ENCODE measurements at places on chromosomes 1 and 21.

- no peak for DNase-seq
- no peak overlapping the region for H3K27ac ChIP-seq
- peaks cover 9% of the 10 kb centered on the region for H3K4me1 ChIP-seq
- no peaks in the 10 kb centered on the region for H3K36me3 ChIP-seq
These were observed 995 bp downstream of the COLGALT2 start for GRCh38 chr1:184036517-184036949.

DNA sequence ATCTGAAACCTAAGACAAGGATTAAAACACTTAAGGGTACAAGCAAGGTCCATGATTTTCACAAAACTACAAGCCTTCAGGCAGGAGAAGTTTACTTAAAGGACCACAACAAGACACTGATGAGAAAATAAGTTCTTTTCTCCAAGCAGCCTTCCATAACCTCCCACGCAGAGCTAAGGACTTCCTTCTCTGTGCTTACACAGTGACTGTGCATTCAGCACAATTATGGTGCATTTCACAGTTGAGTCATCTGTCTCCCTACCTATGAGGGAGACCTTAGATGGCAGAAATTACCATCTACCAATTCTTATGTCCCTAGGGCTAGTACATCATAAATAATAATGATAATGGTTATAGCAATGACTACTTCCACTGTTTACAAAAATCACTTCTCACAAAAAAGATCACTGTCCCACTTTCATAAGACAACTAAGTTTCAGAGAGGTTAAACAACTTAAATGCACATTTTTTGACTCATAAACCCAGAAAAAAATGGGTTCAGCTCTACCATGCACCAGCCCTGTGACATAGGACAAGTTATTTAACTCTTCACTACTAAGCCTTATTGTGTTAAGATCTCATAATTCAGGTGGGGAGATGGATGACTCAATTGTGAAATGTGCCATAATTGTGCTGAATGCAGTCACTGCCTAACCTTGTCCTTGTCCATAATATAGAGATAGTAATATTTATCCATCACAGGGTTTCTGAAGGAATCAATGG lies 45.3 kb downstream of the TARBP1 start:
- H3K4me1 ChIP-seq, result no peaks in the 10 kb centered on the region
- H3K27ac ChIP-seq, result no peak overlapping the region
- no peak for DNase-seq
- H3K36me3 ChIP-seq, result peaks cover 9% of the 10 kb centered on the region
- no peak overlapping the region for H3K4me3 ChIP-seq

- no peak overlapping the region for H3K4me3 ChIP-seq
- no peaks in the 10 kb centered on the region for H3K4me1 ChIP-seq
- no peak for DNase-seq
- H3K27ac ChIP-seq, result no peak overlapping the region
- no peaks in the 10 kb centered on the region for H3K27me3 ChIP-seq
- peaks cover 95% of the 10 kb centered on the region for H3K36me3 ChIP-seq
These were observed 16.5 kb downstream of the LSS start for GRCh38 chr21:46211786-46212720.

DNA sequence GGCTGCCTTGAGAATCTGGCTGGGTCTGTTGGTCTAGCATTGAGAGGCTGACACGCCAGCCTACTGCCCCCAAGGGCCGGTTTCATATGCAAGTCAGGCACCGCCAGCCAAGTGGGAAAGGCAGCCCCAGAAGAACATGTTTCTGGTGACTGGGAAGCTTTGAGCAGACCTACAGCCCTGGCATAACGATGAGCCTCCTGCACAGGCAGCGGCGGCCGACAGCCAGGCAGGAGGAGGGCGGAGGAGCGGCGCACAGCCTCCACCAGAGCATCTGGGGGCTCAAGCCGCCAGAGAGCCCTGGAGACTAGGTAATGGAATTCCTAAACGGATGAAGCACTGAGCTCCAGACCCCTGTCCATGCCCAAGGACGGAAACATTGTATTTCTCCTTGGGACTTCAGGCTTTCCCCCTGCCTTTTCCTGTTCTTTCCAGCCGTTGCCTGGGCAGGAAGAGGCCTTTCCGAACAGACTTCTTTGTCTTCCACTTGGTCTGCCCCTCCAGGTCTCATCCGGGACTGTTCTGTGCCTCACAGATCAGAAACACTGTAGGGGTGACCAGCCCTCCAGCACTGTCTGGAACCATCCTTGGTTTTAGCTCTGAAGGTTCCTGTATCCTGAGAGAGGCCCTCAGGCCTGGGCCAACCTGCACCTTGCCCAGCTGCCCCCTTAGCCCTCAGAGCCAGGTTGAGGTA lies 59.5 kb downstream of the IRF2BP2 start:
- no peaks in the 10 kb centered on the region for H3K27me3 ChIP-seq
- no peak overlapping the region for H3K27ac ChIP-seq
- no peaks in the 10 kb centered on the region for H3K36me3 ChIP-seq
- DNase-seq, result peak; percentile 52

- no peaks in the 10 kb centered on the region for H3K36me3 ChIP-seq
- no peak for DNase-seq
- H3K27me3 ChIP-seq, result no peaks in the 10 kb centered on the region
- no peaks in the 10 kb centered on the region for H3K4me1 ChIP-seq
- no peak overlapping the region for H3K27ac ChIP-seq
These were observed 97.6 kb downstream of the NOS1AP start for GRCh38 chr1:162166917-162167615.

GRCh38 chr1:151501474-151501873 lies 9.7 kb upstream of the CGN start:
- H3K4me3 ChIP-seq, result no peak overlapping the region
- no peak overlapping the region for H3K27ac ChIP-seq
- H3K36me3 ChIP-seq, result no peaks in the 10 kb centered on the region
- H3K27me3 ChIP-seq, result no peaks in the 10 kb centered on the region

DNA sequence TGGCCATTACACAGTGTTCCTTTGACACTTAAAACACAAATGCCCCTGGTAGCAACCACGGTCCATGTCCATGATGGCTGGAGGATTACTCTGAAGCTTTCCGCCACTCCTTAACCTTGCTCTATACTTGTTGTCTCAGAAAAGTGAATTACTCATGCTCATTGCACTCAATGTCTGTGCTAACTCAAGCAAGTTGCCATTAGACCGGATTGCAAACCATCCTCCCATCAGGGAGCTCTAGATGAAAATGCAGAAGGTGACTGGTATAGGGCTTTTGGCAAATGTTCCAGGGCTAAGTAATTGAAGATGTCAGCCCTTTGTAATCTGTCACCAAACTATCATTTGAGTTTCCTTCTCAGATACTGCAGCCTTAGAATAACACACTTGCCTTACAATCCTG lies 1288.3 kb upstream of the B3GALT2 start:
- DNase-seq, result no peak
- no peaks in the 10 kb centered on the region for H3K27me3 ChIP-seq
- H3K4me3 ChIP-seq, result no peak overlapping the region
- no peaks in the 10 kb centered on the region for H3K36me3 ChIP-seq

DNA sequence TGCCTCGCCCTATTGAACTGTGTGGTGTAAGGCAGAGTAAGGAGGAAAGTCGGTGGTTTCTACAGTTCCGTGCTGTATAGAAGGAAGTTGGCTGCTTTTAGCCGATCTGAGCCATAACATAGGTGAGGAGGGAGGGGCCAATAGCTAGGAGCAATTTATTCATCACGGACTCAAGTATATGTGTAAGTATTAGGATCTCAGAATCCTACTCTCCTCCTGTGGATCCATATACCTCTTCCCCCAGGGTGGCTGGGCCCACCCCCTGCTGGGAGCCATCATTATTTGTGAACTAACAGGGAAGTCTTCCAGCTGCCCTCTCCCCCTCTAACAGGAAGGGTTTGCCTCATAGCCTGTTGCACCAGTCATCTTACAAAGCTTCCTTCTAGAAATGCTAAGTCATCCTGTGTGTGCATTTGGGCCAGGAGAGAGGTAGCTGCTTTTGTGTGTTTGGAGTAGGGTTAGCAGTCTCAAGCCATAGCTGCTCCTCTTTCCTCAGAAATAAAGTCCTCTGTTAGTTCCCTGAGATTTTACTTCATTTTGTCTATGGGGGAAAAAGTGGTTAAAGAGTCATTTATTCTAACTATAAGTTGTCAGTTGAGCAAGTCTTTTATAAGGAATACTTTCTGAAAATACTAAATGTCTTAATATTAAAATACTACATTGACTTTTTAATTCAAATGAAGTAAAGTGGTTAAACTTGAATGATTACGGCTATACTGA lies 14.9 kb upstream of the CENPS start:
- H3K36me3 ChIP-seq, result peaks cover 88% of the 10 kb centered on the region
- peak; percentile 70 for DNase-seq
- H3K27me3 ChIP-seq, result no peaks in the 10 kb centered on the region
- H3K4me3 ChIP-seq, result no peak overlapping the region
- H3K27ac ChIP-seq, result peak overlapping the region; percentile 7

GRCh38 chr1:47951026-47951425 lies 46.2 kb downstream of the TRABD2B start:
- no peak for DNase-seq
- H3K27me3 ChIP-seq, result no peaks in the 10 kb centered on the region
- H3K4me3 ChIP-seq, result no peak overlapping the region
- H3K4me1 ChIP-seq, result no peaks in the 10 kb centered on the region
- H3K36me3 ChIP-seq, result no peaks in the 10 kb centered on the region

GRCh38 chr1:175936736-175937135 lies 193.3 kb upstream of the TNR start:
- no peak for DNase-seq
- no peaks in the 10 kb centered on the region for H3K27me3 ChIP-seq
- no peaks in the 10 kb centered on the region for H3K36me3 ChIP-seq
- H3K27ac ChIP-seq, result no peak overlapping the region
- H3K4me1 ChIP-seq, result no peaks in the 10 kb centered on the region

- no peaks in the 10 kb centered on the region for H3K27me3 ChIP-seq
- no peak overlapping the region for H3K27ac ChIP-seq
- H3K4me1 ChIP-seq, result no peaks in the 10 kb centered on the region
- no peak overlapping the region for H3K4me3 ChIP-seq
- no peak for DNase-seq
- no peaks in the 10 kb centered on the region for H3K36me3 ChIP-seq
These were observed 357.6 kb downstream of the TGFB2 start for GRCh38 chr1:218702775-218703174.

DNA sequence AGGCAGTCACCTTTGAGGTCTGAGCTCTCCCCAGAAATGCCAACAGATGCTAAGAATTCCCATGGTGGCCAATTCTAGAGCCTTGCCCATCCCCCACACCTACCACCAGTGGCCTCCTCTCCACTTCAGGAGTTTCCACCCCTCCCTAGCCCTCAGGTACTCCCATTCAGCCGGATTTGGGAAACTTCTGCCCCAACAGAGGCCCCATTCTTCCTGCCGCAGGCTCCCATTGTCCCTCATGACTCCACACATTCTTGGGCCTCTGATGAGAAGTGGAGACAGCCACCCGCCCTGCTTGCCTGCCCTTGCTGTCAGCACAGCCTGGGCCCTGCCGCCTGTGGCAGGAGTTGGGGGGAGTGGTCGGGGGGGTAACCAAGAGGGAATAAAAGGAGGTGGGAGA lies 4.6 kb downstream of the BLACAT1 start:
- H3K27me3 ChIP-seq, result peaks cover 18% of the 10 kb centered on the region
- no peaks in the 10 kb centered on the region for H3K36me3 ChIP-seq
- no peak overlapping the region for H3K27ac ChIP-seq

Data from ascending aorta (tissue), 2 donors.